ENCODE measurements at places on chromosomes 4 and X.
A peak's percentile ranks its signal among the peaks of the same experiment; 100 is the strongest.

DNA sequence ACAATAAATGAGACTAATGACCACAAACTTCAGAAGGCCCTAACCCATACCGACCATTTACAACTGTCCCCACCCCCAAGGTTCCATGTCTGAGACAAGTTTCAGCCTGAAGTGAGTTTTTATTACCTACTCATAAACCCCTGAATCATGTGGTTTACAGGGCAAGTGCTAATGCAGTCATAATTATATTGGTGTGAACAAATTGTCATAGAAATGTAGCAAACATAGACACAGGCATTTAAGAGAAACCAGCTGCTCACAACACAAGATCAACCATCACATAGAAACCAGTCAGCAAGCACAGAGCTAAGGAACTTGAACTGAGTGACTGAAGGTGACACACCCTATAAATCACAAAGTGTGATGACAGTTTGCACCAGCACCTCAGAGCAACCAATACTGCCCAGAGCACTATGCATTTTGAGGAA is 173.8 kb upstream of the MID1 start:
- no peak for DNase-seq

- no peak for DNase-seq
Measured at GRCh38 chr4:37858112-37858511, 31.6 kb downstream of the PGM2 start.

DNA sequence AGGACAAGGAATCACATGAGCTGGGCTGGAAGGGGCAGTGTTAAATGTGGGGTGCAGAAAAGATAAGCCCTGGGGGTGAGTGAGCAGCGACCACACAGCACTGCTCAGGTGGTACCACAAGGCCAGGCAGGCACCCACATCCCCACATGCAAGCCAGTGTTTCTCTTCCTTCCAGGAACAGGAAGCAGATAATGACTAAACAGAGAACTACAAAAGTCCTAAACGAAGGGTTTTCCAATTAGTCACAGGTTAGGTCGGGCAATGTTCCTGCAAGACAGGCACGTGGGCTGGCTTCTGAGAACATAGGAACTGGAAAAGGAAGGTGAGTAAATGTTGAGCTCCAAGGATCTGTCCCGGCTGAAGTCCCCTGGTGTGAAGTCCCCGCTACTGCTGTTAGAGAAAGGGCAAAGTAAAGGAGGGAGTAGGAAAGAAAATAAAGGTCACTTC is 19.5 kb downstream of the RELL1 start:
- no peak for DNase-seq

- no peak for DNase-seq
Measured at GRCh38 chrX:134396174-134396573, 63.8 kb upstream of the HPRT1 start.

DNA sequence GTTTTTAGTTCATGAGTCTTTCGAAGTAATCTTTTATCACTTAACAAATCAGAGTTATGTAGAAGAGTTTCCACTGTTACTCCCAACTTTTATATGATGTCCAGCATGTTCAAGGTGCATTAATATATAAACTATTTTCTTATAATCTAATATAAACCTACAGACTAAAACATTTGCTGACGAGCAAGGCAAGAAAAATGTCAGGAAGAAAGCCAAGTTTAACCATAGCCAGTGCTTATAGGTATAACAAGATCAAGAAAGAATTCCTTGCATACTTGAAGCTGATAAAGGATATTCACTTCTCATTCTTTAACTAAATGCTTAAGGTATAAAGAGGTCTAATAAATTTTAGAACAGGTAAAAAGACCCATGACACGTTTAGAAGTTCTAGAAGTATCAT is 167.7 kb downstream of the NPNT start:
- DNase-seq = no peak

DNA sequence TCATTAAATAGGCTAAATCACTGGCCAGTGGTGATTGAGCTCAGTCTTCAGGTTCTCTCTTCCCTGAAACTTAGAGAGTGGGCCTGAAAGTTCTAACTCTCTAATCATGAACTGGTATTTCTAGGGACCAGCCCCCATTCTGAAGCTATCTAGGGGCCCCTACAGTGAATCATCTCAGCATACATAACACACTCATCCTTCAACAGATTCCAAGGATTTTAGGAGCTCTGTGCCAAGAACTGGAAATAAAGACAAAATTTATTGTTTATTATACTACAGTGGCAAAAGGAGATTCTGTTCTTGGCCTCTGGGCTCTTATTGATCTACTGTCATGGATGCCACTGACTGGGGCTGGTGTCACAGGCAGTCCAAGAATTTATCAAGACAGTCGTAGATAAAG is 263.8 kb upstream of the IGFBP7 start:
- DNase-seq = no peak

DNA sequence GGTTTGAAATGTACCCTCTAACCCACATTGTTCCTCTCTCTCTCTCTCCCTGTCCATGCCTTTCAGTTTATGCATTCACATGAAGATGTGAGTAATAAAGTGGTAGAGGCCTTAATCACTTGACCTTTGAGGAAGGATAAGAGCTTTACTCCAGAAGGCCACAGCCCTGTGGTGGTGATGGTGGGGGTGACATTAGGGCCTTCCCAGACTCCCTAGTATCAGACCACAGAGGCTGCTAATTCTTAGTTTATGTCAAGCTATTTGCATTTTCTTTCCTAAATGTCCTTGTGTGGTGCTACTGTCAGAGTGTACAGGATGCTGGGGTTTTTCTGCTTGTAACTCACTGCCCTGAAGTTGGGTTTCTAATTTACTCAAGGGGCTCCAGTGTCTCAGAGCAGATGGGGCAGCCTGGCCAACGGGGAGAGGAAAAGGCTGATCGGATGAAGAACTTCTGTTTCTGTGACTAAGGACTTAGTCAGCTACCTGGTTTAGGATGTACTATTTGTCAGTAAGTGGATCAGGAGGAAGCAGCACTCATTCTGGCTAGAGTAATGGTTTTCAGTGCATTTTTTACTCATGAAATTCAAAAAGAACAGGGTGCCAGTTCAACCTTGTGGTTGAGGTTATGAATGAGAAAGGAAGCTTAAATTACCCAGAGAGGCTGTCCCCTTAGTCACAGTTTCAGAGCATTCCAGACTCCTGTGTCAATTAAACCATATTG is 509.6 kb upstream of the DIPK2B start:
- peak; percentile 60 for DNase-seq

GRCh38 chr4:47444031-47444430 is 19.5 kb downstream of the COMMD8 start:
- DNase-seq = no peak

GRCh38 chr4:25984266-25984665 is 70.2 kb downstream of the SMIM20 start:
- DNase-seq = no peak

DNA sequence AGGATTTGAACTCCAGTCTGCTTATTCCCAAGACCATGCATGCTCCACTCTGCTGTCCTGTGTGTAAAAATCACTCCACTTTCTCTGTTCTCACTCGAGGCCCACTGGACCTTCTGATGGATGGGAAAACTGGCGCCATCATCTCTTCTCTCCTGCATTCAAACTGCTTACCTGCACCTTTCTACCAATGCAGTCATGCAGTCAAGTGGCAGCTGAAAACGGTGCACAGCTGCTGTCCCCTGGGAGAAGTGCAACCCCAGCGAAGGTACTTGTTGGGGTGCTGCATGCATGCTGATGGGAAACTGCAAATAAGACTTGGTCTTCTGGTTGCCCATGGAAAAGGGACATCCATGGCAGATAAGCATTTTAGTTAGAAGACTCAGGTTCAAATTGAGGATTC is 147.1 kb downstream of the EVC2 start:
- DNase-seq = no peak

GRCh38 chrX:68115371-68115770 is 317.9 kb downstream of the OPHN1 start:
- DNase-seq = no peak

All from activated CD8-positive, alpha-beta memory T cell treated with anti-CD3 and anti-CD28 coated beads, Interleukin-2, amount 50 U/mL, for 48 hours (primary cell).